ENCODE measurements at places on chromosomes 1 and 21. TPM values are rescaled to one million over a fixed set of nuclear protein-coding genes. Genes with fewer than 3 reads are reported as not detected.

- no peak for DNase-seq
Observed at GRCh38 chr1:156750711-156751450, 594 bp downstream of the HDGF start.

- DNase-seq, result no peak
Observed at GRCh38 chr1:22788254-22788661, 77.6 kb downstream of the EPHB2 start.

- no peak for DNase-seq
Observed at GRCh38 chr1:89753761-89754160, 67.1 kb upstream of the LRRC8D start.

- DNase-seq, result no peak
Observed at GRCh38 chr1:228354390-228355320, 52.0 kb downstream of the TRIM11 start.

DNA sequence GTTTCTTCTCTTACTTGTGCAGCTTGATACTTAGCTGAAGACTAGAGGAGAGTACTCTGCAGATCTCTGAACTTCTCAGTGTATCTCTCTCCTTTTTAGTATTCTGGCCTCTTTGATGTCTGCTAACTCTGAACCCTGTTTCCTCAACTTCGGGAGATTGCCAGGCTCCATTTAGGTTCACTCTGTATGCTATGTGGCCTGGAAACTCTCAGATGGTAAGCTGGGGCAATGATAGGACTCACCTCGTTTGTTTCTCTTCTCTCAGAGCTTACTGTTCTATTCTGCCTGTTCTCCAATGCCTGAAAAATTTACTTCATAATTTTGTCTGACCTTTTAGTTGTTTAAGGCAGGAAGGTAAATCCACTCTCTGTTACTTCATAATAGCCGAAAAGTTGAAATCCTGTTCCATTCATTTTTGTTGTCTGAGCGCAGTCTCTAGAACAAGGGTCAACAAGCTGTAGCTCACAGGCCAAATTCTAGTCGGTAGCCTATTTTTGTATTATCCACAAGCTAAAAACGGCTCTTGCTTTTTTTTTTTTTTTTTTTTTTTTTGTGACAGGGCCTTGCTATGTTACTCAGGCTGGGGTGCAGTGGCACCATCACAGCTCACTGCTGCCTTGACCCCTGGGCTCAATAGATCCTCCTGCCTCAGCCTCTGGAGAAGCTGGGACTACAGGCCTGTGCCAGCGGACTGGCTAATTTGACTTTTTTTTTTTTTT is 33.3 kb downstream of the ZMYM4 start:
- no peak for DNase-seq

DNA sequence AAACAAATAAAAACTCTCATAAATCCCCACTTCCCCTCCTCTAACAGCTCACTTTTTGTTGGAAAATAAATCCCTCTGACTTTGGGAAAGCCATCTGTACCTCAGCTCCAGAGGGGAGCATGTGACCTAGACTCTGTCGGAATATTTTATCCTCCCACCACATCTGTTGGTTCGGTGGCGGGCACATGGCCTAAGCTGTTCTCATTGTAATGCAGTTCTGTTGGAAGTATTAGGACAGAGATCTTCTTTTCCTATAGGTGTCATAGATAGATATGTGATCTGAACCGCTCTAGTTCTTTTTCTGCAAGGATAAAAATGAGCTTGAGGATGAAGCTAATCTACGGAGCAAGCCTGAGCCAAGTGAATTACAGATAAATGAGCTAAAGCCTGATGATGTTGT is 50.5 kb upstream of the EPS8L3 start:
- no peak for DNase-seq

Gene OR2T35
- total RNA-seq, result under 0.01 TPM

Gene C1orf53
- 2.4 TPM for total RNA-seq

GRCh38 chr1:201488830-201489589 is 17.9 kb downstream of the CSRP1 start:
- DNase-seq, result no peak

DNA sequence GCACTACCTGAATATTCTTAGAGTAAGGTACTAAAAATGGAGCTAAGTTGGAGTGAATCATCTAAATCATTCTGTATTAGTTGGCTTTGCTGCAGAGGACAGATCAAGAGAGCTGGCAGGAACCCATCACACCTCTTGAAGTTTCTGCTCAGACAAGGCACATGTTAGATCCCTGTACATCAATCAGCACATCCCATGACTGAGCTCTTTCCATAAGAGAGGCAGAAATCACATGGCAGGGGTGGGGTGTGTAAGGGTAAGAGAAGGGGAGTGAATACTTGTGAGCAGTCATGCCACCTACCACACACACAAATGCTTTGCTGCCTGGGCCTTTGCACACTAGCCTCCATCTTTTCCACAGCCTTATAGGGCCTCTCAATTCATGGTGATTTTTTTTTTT is 214.4 kb downstream of the SLC35F3 start:
- no peak for DNase-seq

DNA sequence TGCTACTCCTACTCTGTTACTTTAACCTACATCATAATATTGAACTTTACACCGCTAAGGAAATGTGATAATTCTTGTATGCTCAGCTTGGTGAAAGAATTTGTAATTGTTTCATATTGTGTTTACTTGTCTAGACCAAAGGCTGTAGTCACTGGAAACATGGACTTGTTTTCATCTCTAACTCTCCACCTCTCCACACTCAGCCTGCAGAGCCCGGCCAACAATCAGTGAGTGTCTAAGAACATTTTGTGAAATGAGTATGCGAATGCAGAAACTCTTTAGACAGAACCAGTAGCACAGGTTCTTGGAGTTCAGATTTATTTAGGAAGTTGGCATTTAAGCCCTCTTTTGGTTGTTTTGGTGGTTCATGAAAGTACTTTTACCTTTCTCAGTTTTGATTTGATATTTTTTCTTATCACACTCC is 3.2 kb upstream of the RWDD3 start:
- no peak for DNase-seq

GRCh38 chr21:35052801-35053200 is 3.7 kb upstream of the RUNX1 start:
- no peak for DNase-seq

Gene OR2W3
- total RNA-seq, result 2.9 TPM

DNA sequence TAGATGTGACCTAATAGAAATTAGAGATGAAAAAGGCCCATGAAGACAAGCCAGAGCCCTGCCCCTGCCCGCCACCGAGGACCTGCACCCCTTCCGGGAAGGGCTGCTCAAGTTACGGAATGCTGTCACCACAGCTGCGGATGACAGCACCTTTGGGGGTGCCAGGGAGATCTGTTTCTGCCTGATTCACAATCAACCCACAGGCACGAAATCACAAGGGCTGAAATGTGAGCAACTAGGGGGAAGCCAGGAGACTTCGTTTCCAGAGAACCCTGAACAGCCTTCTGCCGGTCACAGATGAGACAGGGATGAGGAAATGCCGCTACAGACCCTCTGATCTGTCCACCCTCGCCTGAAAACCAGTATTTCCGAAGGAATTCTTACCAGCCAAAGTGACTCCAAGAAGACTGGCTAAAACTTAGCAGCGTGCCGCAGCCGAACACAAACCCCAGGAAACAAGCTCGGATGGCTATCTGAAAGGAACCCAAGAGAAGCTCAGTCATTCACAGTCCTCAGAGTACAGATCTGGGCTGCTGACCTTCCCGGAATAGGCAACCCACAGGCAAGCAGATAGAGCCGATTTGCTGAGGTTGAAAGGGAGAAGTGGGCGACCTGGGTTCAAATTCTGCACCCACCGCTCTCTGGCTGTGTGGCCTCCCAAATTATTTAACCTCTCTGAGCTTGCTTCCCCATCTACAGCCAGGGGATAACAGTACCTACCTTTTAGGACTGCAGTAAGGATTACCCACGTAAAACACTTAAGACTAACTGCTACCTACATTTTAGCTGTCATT is 1.1 kb downstream of the ICMT start:
- no peak for DNase-seq

Gene ADAMTSL4
- total RNA-seq, result under 0.01 TPM

Gene ZNF683
- not detected for total RNA-seq
